ENCODE measurements at places on chromosomes 6 and 20.

DNA sequence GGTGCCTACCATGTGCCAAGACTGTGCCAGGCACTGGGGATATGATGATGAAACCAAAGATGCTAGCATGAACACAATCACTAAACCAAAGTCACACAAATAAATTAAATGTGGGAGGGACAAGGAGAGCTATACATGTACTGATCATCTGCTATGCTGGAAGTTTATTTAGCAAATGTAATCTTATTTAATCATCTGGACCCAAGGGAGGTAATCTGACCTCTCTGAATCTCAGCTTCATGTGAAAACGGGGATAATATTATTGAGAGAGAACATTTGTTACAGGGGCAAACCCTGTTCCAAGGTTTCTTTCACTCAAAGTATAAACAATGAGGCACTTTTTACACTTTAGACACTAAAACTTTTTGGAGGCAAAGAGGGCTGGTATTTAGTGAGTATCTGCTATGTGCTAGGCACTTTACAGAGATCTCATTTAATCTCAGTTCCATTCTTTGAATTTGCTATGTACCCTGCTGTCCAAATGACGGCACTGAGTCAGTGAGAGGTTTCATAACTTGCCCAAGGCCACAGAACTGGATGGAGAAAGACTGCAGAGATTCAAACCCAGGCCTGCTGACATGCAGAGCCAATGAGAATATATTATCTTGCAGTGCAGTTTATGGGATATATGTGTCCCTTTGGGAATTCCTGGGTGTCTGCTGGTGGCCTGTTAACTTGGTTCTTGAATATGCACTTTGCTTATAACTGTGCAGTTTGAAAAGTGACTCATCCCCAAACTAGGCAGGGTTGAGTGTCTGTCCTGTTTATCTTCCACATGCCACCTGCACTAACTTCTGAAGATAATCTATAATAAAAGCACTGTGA, 3.3 kb upstream of the ASXL1 start:
- DNase-seq = no peak

GRCh38 chr20:59752101-59752586, 147.8 kb downstream of the PHACTR3 start:
- DNase-seq = no peak

- DNase-seq = no peak
These were observed 39.0 kb downstream of the MAS1 start for GRCh38 chr6:159929819-159930218.

DNA sequence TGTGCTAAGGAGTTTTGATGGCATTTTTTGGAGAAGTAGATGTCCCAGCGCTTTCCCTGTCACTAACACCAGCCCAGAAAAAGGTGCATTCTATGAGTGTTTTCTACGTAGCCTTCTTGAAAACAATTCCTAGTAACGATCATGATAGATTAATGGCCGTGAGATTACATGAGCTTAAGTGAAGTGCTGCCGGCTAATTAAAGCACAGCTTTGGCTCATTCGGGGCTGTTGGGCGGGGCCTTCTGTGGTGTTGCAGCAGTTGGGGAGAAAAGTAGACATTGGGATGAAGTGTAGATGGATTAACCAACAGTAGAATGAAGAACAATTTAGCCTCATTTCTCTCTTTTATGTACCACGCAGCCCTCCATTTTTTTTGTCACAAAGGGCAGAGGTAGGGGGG, 20.8 kb upstream of the TRAF3IP2 start:
- no peak for DNase-seq

- no peak for DNase-seq
These were observed 650.8 kb upstream of the AGPAT4 start for GRCh38 chr6:161924516-161925116.

DNA sequence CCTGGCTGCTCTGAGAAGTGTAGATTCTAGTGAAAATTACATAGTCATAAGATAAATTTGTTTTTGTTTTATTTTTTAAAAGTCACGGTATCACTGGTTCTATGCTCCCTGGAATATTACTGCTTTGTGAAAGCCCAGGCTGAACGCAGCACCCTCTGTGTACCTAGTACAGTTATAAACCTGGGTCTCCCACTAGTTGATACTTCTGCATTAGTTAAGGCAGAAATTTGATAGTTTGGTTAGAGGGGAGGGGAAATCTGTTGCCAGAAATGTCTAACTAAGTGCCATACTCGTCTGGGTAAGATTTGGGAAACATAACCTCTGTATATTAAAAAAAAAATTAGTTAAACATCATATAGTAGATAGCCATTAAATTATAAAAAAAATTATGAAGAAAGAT, 110.6 kb upstream of the TRAF3IP2 start:
- no peak for DNase-seq

- no peak for DNase-seq
These were observed 48.4 kb upstream of the THEMIS start for GRCh38 chr6:127949251-127949650.

DNA sequence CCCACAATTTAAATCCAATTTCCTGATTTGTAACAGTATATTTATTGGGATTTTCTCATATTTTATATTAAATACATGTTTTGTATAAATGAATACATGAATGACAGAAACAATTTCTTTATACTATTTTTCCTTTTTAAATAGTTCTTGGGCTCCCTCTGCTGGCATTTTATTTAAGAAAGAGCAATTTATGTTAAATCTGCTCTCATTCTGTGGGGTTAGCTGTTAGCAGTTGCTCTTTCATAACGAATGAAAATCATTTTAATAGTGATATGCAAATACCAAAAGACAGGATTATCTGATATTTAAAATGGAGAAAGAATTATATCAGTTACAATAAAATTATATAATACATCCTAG, 118.3 kb downstream of the RALGAPA2 start:
- DNase-seq = no peak

DNA sequence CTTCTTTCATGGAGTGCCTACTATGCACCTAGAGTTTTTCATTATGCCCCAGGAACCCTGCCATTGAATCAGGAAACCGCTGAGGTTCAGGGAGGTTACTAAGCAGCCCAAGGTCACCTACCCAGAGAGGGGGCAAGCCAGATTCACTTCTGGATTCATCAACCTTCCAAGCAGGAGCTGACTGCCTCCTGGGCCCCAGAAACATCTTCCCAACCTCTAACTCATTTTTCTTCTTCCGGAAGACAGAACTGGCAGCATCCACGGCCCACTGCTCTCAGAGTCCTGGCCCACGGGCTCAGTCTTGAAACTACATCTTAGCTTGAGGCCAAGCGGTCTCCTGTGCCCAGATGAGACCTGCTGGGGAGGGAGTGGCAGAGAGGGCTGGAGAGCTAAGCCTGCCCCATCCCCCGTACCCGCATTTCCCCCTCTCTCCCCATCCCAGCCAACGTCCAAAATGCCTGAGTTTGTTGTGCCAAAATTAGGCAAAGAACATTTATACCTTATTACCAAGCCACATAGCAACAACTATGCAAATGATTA, 281.0 kb downstream of the CDC5L start:
- DNase-seq = no peak

- no peak for DNase-seq
These were observed 52.8 kb downstream of the FOXC1 start for GRCh38 chr6:1662534-1662933.

- no peak for DNase-seq
These were observed 79.0 kb downstream of the BACH2 start for GRCh38 chr6:90217506-90218127.

DNA sequence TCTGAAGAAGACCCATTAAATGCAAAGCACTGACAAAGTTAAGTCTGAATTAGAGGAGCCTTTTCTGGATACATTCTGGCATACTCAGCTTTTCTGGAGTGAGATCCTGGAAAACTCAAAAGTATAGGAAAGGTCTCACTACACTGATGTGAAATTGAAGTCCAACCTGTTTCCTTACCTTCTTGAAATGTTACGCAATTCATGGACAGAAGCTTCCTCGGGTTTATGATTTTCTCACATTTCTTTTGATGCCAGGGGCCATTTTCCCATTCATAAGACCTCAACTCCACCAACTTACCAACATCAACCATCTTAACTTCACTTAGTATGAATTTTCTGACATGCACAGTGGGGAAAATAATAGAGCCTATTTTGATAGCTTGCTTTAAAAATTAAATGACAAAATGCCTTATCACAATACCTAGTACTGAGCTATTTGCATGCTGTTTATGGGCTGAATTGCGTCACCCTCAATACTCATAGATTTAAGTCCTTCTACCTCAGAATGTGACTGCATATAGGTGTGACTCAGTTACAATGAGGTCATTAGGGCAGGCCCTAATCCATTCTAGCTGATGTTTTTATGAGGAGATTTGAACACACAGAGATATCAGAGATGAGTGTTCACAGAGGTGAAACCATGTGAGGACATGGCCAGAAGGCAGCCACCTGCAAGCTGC, 73.4 kb upstream of the RAB32 start:
- no peak for DNase-seq

DNA sequence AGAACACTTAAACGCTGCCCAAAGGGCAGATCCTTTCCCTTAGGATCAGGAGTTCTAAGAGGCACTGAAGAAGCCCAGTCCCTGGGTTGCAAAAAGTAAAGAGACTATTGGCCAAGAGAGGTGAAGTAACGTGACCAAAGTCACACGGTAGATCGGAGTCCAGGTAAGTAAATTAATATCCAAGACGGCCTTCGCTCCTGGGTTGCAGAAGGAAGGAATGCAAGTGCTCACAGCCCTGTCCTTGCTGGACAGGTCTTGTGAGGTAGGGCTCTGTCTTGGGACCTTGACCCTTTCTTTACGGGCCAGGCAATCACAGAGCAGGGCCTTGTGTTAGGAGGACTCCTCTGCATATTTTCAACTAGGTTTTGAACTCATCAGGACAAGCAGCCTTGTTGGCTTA, 243.7 kb upstream of the PDE10A start:
- no peak for DNase-seq

DNA sequence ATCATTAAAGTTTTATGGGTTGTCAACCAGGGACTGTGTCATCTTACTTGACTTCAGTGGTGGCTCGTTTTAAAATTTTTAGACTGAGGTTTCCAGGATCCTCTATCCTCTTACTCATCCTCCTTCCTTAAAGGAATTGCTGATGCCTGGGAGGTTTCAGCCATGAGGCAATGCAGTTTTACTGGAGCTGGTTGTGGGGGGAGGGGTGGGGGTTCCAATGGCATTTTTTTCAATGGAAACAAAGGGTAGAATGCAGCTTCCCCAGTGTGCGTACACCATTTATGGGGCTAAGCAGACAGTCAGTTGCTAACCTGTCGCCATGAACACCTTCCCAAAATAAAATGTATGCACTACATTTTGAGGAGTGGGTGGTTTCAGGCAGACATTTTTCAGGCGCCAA, 88.0 kb downstream of the METTL24 start:
- DNase-seq = no peak

DNA sequence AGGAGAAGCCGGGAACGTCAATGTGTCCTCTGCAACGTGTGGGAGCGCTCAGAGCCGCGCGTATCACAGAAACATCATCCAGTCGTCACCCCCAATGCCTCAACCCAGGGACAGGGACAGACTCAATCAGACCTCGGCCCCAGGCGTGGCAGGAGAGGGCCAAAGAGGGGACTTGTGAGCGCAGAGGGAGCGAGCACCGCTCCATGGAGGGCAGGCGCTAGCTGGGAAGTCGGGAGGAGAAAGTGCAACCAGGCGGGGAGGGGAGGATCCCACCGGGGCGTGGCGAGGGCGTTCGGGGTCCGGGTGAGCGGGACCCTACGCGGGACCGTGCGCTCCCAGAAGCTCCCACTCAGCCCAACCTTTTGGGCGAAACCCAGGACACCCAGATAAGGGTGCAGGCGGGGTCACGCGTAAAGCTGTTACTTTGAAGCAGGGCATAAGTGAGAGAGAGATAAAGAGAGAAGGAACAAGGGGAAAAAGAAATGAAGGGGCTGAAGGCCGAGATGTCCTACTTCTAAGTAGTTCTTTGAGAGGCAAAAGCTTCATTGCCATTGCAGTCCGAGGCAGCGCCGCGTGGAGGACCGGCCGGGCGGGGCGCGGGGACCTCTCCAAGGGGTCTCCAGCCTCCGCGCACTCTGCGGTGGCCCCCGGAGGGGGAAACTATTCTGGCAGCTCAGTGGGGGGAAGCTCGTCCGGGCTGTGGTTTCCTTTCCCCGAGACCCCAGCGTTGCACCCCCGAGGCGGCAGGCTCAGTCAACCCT, 862 bp upstream of the SOBP start:
- DNase-seq = no peak

DNA sequence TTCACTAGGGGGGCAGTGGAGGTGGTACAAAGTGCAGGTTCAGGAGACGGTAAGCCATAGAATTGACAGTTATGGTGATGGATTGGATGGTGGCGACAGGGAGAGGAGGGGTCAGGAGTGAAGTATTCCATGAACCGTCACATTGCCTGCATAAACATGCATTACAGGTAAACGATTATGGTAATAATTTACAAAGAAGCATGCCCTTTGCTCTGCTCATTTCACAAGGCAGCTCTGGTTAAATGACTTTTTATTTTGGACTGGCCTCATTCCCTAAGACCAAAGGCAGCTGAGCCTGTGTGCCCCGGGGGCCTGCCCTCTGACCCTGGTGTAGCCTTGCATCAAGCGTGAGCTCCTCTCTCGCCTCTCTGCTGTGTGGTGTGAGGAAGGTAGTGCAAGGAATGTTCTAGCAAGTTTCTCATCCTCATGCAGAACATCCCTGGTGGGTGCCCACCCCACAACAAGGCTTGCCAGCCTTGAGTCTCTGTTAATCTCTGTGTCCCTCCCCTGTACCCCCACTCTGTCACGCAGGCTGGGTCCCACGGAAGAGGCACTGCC, 59.0 kb downstream of the PPP1R14C start:
- DNase-seq = no peak

DNA sequence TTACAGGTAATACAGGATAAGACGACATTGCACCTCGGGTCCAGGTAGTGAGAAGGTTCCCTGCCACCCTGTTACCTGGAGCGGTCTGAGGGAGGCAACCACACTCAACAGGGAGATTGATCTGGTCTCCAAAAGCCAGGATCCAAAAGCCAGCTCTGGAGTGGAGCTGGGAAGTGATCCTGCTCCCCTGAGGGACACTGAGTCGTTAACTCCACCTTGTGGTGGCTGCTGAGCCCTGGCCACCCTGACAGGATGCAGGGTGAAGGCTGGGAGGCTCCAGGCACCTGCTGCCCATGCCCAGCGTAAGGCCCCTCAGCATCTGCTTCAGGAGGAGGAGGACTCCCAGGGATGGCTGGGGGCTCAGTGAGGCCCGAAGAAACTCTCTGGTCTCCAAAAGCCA, 38.7 kb upstream of the SLC22A2 start:
- no peak for DNase-seq

DNA sequence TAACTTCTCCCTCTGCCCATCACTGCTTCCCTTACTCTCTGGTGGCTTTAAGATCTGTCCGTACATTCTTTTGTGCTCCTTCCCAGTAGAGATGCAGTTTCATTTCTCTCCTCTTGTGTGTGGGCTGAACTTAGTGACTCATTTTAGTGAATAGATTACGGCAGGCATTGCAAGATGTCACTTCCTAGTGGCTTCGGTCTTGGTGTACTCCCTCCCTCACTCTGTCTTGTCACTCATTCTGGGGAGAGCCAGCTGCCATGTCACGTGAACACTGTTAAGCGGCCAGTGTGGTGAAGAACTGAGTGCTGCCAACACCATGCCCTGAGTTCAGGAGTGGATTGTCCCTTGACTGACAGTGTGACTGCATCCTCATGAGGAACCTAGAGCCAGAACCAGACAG, 115.9 kb downstream of the OTOR start:
- DNase-seq = no peak

- no peak for DNase-seq
These were observed 120.0 kb downstream of the UTRN start for GRCh38 chr6:144405163-144405562.

GRCh38 chr6:157294654-157295053, 28.7 kb downstream of the TMEM242 start:
- DNase-seq = no peak

- DNase-seq = no peak
These were observed 114.7 kb downstream of the ANKRD60 start for GRCh38 chr20:58113716-58114115.

GRCh38 chr6:21772884-21773575, 179.5 kb downstream of the SOX4 start:
- no peak for DNase-seq

- DNase-seq = no peak
These were observed 354.2 kb upstream of the SULF2 start for GRCh38 chr20:48139262-48140041.
